NCI-H146 (cell line): ENCODE measurements at places on chromosomes 3 and 15.
A peak's percentile ranks its signal among the peaks of the same experiment; 100 is the strongest.

GRCh38 chr3:131444180-131444579 lies 58.6 kb downstream of the MRPL3 start:
- DNase-seq: peak; percentile 24

DNA sequence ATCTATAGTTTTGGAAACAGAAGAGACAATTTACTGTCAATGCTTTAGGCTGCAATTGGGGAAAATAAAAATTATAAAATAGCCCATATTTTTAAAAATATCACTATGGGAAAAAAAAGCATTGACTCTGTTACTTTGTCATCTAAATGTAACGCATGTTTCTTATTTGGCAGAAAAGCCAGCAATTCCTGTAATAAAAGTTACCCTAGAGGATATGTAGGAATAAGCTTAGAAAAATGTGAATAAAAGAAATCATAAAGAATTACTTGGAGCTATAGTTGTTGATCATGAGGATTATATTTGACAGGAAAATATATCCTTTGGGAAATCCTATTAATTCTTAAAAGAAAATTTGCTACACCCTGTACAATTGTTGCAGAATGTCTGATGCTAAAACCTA lies 515.4 kb upstream of the IL12A start:
- DNase-seq: no peak

- no peak for DNase-seq
Observed at GRCh38 chr3:12764171-12764776, 5.2 kb upstream of the TMEM40 start.

- peak; percentile 54 for DNase-seq
Observed at GRCh38 chr3:196688349-196688748, 23.7 kb downstream of the CEP19 start.

DNA sequence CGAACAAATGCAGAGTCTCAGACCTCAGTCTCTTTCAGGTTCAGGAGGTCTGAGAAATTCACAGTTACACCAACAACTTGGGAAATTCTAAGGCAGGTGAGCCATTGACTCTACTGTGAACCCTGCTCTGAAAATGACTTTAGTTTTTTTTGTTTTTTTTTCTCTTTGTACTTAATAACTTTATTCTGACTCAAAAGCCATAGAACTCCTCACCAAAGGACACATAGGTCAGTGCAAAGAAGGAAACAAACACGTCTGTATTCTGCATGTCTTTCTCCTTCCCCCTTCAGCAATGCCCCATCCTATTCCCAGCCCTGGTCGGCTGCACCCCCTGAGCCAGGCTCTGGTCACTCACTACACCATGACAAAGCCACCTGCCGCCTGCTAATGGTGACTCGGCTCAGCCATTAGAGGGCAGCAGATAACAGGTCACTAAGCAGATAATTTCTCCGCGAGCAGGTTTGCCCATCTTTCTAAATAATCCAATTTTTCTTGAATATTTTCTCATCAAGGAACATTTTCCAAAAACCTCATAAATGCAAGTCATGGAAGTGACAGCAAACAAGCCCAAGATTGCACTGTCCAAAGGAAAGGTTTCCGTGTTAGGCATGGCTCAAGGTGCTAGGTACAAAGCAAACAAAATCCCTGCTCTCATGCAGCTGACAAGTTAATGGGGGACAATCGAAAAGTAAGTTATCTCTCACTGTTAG lies 37.7 kb downstream of the TM4SF4 start:
- peak; percentile 81 for DNase-seq
